NCI-H1092 (cell line): ENCODE measurements at places on chromosomes 1 and 21.
A peak's percentile ranks its signal among the peaks of the same experiment; 100 is the strongest.

GRCh38 chr1:156499842-156500542 is 583 bp downstream of the MEF2D start:
- DNase-seq: peak; percentile 28

DNA sequence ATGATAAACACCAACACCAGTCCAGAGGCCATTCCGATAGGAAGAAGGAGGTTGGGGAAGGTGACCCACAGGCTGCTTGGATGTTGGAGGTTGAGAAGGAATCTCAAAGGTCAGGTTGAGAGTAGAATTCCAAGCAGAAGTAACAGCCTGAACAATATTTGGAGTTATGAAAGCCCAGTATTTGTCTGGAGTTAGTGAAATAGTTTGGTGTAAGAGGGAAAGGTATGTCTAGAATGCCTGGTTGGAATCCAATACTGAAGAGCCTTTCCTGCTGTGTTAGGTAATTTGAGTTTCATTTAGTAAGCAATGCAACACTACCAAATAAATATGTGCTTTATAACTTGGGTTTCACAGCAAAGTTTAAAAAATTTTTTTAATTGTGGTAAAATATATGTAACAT is 70.5 kb upstream of the MCOLN3 start:
- DNase-seq: no peak

DNA sequence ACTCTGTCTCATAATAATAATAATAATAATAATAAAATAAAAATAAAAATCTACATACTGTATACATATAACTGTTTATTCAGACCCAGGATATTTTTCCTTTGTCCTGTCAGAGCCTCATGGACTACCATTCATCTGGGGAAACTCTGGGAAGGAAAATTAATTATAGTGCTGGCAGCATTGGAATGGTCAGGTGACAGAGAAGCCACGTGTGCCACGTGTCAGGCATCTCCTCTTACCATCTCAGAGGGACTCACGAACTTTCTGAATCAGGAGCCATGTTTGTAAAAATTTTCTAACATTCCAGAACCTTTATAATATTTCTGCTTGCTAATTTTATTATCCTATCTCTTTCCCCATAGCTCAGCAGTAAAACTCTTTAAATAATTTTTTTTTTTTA is 97.8 kb upstream of the HNRNPU start:
- DNase-seq: no peak

DNA sequence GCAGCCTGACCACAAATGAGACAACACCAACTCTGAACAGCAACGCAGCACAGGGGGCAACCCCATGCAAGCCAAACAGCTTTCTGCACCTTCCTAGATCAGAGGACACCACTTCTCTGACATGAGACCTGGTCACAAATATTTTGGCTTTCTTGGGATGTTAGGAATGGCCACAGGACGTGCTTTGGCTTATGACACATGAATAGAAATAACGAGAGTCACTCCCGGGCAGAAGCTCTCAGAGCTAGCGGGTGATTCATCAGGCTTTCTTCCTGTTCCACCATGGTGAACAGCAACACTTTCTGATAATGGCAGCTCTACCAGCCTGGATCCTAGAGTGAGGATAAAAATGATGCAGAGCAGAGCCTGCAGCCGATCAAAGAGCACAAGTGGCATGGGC is 39.4 kb downstream of the PAFAH2 start:
- no peak for DNase-seq

- DNase-seq: no peak
Measured at GRCh38 chr1:198155253-198155652, 1.5 kb upstream of the NEK7 start.

GRCh38 chr1:218346391-218347204 is 1.5 kb downstream of the TGFB2 start:
- DNase-seq: no peak

- DNase-seq: no peak
Measured at GRCh38 chr1:7232441-7233236, 447.4 kb downstream of the CAMTA1 start.

GRCh38 chr1:182649041-182649440 is 35.3 kb downstream of the RGS8 start:
- no peak for DNase-seq
